Activated T-helper 2 cell treated with anti-CD3 and anti-CD28 coated beads, Interferon-gamma antibody, Interleukin-2, Interleukin-4, amounts not matched to agents 10 μg/mL and 5 μg/mL and 100 μg/mL, durations not matched to agents 14 hours and 24 hours and 36 hours (primary cell): ENCODE measurements at places on chromosomes 7 and 10.

DNA sequence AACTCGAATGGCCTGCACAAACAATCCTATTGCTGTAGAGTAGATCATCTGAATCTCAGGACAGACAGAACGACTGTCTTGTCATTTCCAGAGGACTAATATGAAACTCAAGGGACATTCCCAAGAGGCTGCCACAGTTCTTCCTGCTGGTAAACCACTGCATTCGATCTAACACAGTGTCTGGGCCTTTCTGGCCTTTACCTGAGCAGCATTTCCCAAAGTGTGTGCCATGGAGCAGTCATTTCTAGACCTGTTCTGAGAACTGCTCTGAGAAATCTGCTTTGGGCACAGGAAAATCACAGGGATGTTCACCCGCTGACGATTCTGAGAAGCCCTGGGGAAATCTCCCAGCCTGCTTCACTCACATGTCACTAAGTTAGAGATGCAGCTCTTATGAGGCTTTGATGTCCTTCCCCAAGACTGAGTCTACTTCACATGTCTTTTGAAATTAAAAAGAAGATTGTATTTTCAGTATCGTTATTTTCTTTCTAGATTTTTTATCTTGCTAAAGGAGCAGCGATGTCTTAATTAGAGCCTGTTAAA is 18.4 kb downstream of the GPNMB start:
- DNase-seq = no peak

GRCh38 chr10:119428789-119429188 is 113.7 kb downstream of the RGS10 start:
- no peak for DNase-seq

GRCh38 chr7:124724507-124725192 is 40.9 kb downstream of the GPR37 start:
- DNase-seq = no peak

DNA sequence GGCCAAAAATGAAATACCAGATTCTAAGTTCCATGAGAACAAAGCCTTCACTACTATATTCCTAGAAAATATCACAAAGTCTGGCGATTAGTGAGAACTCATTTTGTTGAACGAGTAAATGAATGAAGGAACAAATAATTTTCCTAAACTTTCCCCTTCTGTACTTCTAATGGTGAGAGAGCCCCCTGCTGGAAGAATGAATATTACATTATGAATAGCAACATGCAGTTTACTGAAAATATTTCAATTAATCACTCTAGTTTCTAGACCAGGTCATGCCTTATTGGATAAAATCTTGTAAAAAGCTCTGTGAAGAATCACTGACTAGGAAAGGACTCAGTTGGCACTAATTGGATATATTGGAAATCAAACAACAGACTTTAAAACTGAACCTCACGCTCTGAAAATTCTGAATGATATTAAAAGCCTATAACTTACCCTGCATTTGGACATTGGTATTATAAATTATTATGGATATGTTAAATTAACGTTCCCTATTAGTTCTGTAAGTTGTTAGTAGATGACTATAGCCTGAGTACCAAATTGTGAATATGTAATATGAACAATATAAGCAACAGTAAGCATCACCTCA is 32.4 kb upstream of the MTPN start:
- no peak for DNase-seq

- DNase-seq = no peak
These were observed 17.6 kb downstream of the BCCIP start for GRCh38 chr10:125840955-125841354.

GRCh38 chr10:79048639-79049550 is 19.9 kb upstream of the ZMIZ1 start:
- no peak for DNase-seq

GRCh38 chr7:21767300-21767900 is 178.3 kb downstream of the CDCA7L start:
- peak; percentile 35 for DNase-seq

- no peak for DNase-seq
These were observed 74.3 kb upstream of the PCBD1 start for GRCh38 chr10:70962686-70963085.

- DNase-seq = no peak
These were observed 708 bp upstream of the GPR85 start for GRCh38 chr7:113087071-113087998.

DNA sequence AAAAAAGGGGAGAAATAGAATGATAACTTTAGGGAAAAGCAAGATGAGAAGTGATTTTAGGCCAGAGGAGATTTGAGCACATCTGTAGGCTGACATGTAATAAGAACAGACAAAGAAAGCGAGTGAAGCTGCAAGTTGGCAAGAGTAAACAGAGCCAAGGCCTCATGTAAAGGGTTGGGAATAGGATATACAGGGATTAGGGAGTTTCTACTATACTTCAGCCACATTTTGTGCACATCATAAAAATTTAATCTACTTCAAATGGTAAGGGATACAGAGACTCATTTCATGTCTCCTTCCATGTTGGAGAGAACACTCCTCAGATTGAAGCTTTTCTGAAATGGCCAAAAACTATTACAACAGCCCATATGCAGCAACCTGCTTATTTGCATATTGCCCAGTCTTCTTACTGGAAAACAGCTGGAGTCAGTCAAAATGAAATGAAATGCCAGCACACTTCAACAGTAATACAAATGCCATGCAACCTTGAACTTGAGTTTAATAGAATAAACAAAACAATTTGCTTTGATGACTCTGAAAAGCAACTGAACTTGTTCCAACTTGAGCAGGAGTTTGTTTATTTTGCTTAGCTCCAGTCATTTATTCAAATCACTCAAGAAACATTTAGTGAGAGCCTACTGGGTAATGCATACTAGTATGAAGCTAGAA is 49.9 kb downstream of the NRCAM start:
- DNase-seq = no peak

GRCh38 chr7:137471128-137471527 is 127.6 kb upstream of the PTN start:
- DNase-seq = no peak

DNA sequence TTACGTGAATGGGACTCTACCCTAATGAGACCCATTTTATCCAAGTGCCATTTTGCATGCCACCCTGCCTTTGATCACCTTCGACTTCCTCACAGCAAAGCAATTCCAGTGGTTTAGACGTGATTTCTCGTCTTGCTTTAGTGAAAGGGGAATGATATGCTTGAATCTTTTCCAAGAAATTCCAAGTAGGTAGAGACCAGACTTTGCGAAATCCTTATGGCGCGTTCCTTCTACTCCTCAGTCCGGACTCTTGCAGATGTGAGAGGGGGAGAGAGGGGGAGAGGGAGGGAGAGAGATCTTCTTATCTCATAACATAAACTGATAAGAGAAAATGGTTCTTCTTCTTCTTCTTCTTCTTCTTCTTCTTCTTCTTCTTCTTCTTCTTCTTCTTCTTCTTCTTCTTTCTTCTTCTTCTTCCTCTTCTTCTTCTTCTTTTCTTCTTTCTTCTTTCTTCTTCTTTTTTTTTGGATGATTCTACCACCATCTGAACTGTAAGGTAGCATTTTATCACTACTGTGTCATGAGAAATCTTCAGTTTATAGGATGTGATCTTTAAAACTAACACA is 883 bp downstream of the SPAG6 start:
- no peak for DNase-seq

GRCh38 chr7:112414855-112415490 is 35.3 kb upstream of the IFRD1 start:
- no peak for DNase-seq

- DNase-seq = no peak
These were observed 338.0 kb upstream of the KIAA1217 start for GRCh38 chr10:23870651-23871610.

DNA sequence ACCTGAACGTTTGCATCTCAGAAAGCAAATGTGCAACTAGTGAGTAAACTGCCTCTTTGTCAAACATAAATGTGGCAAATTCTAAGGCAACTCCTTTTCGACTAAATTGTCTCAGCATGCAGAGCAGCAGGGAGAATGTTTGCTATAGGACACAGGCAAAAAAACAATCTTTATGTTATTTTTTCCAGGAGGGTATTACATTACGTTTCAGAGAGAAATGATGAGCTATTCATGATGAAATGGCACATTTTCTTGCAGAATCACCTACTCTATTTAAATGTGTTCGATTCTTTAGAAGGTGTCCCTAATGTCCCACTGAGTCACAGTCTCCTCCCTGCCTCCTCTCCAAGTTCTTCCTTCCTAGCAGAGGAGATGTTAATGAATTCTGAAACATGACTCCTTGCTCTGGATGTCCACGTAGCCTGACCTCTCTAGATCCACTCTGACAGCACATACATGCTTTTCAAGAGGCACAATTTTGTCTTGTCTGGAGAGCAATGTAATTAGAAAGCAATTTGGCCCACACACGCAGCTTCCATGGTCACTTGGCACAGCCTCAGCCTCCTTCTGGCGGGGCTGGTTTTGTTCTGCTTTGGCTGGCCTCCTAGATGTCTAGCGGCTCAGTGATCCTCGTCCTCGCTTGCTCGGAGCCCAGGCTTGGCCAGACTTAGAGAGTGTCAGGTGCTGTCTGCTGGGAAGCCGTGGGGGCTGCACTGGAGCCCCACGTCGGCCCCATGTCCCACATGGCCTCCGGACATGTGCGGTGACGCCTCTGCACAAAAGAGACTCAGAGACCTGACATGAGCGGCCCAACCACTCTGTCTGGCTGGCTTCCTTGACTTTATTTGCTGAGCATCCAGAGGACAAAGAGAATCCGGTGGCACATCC is 125.7 kb upstream of the ZNF438 start:
- no peak for DNase-seq

GRCh38 chr7:73621168-73622063 is 2.9 kb downstream of the MLXIPL start:
- DNase-seq = no peak

DNA sequence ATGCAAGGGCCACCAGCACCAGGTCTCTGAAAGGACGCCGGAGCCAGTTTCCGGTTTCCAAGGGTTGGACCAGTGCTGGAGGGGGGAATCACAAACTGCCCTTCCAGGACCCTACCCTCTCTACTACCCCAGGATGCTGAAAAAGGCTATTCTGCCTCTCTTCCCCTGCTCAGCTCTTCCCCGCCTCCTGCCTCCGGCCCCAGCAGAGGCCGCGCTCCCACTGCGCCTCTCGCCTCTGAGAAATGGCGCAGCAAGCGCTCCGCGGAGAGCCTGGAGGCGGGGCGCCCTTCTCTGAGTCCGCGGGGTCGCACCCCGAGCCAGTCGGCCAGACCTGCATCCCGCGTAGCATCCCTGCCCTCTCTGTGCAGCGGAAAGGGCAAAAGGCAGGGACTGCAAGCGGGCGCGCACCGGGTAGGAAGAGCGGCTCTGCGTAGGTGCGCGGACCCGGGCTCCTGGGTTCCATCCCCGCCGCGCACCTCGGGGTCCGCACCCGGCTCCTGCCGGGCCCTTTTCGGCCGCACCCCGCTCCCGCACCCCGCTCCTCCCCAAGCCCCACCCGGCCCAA is 476 bp upstream of the RET start:
- DNase-seq = no peak

DNA sequence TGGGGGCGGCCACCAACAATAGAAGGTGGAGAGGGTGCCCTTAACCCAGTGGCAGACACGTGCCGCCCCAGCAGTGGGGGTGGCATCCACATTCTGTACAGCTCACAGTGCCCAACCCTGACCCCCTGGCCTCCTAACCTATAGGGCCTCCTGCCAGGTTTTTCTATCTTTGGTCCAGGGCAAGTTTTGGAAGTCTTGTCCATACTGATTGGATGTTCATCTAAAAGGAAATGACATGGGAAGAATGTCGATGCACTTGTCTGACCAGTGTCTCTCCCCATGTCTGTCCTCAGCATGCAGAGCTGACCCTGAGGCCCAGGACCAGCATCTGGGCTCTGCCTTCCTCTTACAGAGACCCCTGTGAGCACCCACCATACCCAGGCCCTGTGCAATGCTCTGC is 32.3 kb upstream of the ANTXRL start:
- no peak for DNase-seq

- no peak for DNase-seq
These were observed 3.5 kb upstream of the KCNH2 start for GRCh38 chr7:150981644-150982043.

- DNase-seq = no peak
These were observed 9.9 kb upstream of the SRRM3 start for GRCh38 chr7:76191783-76192240.

DNA sequence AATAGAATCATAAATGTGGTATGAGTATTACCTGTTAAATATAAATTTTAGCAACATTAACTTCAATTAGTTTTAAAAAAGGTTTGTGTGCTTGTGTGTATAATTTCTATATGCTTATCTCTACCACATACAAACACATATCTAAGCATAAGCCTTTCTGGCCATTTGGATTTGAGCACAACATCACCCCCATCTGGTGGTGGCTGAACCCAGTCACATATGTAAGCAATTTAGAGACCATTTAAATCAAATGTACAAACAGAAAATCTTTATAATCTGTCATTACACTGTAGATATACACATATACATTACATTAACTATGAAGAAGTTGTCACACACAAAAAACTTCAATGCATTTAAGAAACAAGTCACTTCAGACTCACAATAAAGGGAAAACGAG is 31.7 kb downstream of the GPR22 start:
- no peak for DNase-seq

GRCh38 chr7:74544706-74545469 is 91.2 kb downstream of the GTF2IRD1 start:
- DNase-seq = no peak

- DNase-seq = no peak
These were observed 79.6 kb upstream of the UCN3 start for GRCh38 chr10:5285186-5285585.

DNA sequence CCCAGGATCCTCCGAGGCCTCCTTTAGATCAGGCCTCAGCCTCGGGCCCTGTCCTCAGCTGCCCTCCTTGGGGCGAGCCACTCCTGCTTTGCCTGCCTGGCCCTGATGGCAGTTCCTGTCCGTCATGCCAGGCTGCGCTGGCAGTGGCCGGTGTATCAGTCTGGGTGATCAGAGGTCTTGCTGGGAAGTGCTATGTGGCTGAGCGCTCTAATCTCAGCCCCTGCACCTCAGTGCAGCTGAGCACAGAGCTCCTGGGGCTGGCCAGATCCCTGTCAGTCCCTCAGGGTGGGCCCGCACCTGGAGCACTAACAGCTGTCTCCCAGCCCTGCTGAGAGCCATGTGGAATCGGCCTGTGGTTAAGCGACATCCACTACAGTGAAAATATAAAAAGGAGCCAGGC is 14.8 kb upstream of the CFAP46 start:
- DNase-seq = no peak

GRCh38 chr7:93148144-93148543 is at the start of gene SAMD9L:
Gene SAMD9L (minus strand): TSS chr7:93148385. CDS start chr7:93135971, 12,414 bp downstream.
- no peak for DNase-seq

- no peak for DNase-seq
These were observed 2.4 kb upstream of the MEOX2 start for GRCh38 chr7:15688911-15689310.

DNA sequence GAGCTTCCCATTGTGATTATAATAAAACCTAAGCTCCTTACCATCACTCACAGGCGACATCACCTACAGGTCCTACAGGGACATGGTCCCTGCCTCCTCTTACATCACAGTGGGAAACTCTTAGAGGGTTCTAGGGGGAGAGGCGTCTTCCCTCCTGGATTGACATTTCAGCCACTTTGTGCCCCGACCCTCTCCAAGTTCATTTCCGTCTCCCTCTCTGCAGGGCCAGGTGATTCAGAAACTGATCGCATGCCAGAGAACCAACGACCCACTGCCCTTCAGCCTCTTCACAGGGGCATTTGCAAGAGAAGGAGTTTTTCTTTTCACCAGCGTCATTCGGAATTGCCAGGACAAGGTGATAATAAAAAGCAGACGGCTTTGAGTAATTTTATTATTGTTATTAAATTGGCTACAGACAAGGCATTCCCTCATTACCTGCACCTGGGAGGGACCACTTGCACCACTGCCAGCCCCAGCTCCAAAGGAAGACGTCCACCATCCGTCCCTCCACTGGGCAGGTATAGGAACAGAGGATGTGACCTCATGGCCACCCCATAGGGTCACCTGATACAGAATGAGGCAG is 85.8 kb upstream of the CUX1 start:
- DNase-seq = no peak
